ENCODE measurements at places on chromosomes 2 and 18. TPM values are rescaled to one million over a fixed set of nuclear protein-coding genes. Genes with fewer than 3 reads are reported as not detected.
A peak's percentile ranks its signal among the peaks of the same experiment; 100 is the strongest.

GRCh38 chr2:164066095-164066494 lies 330.3 kb upstream of the FIGN start:
- no peak for DNase-seq
- no peak overlapping the region for H3K27ac ChIP-seq
- no peaks in the 10 kb centered on the region for H3K4me1 ChIP-seq

DNA sequence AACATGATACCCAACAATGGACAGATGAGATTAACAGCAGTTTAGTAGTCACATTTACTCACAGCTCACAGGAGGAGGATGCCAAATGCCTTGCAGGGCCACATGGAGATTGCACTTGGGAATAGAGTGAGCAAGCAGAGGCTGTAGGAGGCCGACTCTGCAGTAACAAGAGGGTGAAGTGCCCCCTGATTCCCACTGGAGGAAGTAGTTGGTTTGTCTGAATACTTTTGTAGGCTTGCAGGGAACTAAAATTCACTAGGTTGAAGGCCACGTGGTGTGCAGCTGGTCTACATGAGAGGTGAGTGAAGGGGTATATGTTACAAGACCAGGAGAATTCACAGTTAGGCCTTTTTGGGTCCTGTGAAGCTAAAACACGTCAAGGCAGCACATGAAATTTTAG lies 419.3 kb upstream of the TNP1 start:
- no peaks in the 10 kb centered on the region for H3K36me3 ChIP-seq
- peaks cover 49% of the 10 kb centered on the region for H3K27me3 ChIP-seq
- no peak for DNase-seq

- no peak within 1 kb of the TSS for H3K27ac ChIP-seq
- H3K36me3 ChIP-seq: no peaks in the 10 kb centered on the region
- H3K27me3 ChIP-seq: peaks cover 30% of the 10 kb centered on the region
- peak; percentile 91 for DNase-seq
- peak within 1 kb of the TSS; percentile 91 for H3K4me3 ChIP-seq
These were observed at the start of gene DPYSL5 for GRCh38 chr2:26847655-26848335. Gene DPYSL5 (plus strand): TSS chr2:26848132. CDS start chr2:26898500, 50,368 bp downstream.

DNA sequence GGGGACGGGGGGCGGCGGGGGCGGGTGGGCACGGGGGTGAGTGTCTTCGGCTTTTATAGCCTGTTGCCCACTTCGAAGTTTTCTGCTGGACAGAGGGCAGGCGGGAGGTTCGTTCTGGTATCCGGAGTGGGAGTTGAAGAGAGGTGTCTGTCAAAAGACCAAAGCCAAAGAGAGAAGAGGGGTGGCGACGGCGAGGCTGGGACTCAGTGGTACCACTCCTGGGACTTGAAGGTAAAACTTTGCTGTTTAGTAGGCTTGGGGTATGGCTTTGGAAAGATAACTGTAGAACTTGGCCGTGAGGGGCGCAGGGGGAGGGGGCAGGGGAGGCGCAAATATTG lies 215.8 kb upstream of the DTNA start:
- H3K27ac ChIP-seq: no peak overlapping the region
- no peaks in the 10 kb centered on the region for H3K27me3 ChIP-seq
- peak overlapping the region; percentile 70 for H3K4me3 ChIP-seq
- H3K36me3 ChIP-seq: no peaks in the 10 kb centered on the region

GRCh38 chr2:23380562-23381065 lies 4.4 kb upstream of the KLHL29 start:
- DNase-seq: no peak
- H3K36me3 ChIP-seq: no peaks in the 10 kb centered on the region
- no peak overlapping the region for H3K27ac ChIP-seq
- no peak overlapping the region for H3K4me3 ChIP-seq
- no peaks in the 10 kb centered on the region for H3K4me1 ChIP-seq

DNA sequence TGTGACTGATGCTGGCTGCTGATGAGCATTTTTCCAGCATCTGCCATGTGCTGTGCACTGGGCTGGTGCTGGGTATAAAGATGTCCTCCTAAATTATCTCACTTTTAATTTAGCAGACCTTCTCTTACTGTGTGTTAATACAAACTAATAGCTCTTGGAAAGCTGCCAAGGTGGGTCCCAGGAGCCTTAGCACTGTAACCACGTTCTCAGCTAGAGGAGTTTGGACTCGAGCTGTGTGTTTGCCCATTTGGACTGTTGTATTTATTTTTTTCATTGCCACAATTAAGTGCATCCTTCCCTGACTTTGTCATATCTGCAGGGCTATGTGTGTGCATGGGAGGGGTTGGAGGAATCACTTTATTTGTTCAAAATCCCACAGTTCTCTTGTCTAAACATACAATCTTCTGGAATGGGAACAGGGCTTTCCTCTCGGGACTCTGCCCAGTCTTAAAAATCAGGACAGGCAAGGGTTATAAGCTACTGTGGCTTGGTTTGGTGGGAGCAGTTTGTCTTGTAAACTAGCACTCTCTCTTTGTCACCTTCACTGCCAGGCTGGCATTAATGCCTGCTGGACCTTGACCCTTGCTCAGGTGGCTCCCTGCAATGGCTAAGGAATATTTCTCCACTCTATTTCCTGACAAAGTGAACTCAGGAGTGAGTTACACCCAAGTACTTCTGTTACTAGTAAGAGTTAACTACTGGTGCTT lies 129.7 kb upstream of the MGAT5 start:
- H3K36me3 ChIP-seq: no peaks in the 10 kb centered on the region
- peaks cover 12% of the 10 kb centered on the region for H3K4me1 ChIP-seq
- DNase-seq: no peak

Gene HNRNPLL
- 69.3 TPM for total RNA-seq

Gene CTAGE1
- not detected for total RNA-seq

Gene TCF23
- not detected for total RNA-seq

Gene NGEF
- total RNA-seq: 3.2 TPM

DNA sequence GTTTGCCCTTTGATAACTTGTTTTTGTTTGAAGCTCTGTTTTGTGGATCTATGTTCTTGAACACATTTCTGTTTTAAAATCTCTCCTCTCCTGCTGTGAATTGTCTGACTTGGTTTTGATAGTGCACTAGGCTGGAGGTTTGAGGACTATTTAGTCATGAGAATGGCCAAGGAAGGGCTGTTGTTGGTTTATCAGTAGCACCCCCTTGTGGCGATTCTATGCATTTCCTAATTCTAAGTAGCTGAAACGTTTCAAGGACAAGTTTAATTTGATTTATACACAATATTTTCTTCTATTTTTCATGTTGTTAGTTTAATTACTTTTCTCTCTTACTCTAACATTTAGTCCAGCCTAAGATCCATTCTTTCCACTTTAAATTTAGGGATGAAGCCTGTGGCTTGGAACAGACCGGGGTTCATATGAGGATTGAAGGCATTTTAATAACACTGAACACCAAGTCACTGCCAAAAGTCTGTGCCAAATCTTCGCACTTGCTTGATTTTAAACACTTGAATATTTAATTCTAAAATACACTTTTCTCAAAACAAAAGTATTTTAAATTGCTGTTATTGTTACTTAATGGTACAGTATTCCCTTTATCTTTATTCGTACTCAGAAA lies 166.0 kb downstream of the SOCS6 start:
- H3K4me1 ChIP-seq: no peaks in the 10 kb centered on the region
- DNase-seq: no peak
- no peaks in the 10 kb centered on the region for H3K36me3 ChIP-seq
- H3K4me3 ChIP-seq: no peak overlapping the region

GRCh38 chr2:205700331-205701132 lies 18.2 kb downstream of the NRP2 start:
- no peak for DNase-seq
- no peak overlapping the region for H3K27ac ChIP-seq
- H3K4me3 ChIP-seq: no peak overlapping the region
- H3K4me1 ChIP-seq: peaks cover 11% of the 10 kb centered on the region
- no peaks in the 10 kb centered on the region for H3K27me3 ChIP-seq

GRCh38 chr2:231336700-231337099 lies 58.8 kb upstream of the B3GNT7 start:
- no peak for DNase-seq
- peaks cover 4% of the 10 kb centered on the region for H3K36me3 ChIP-seq
- H3K4me3 ChIP-seq: no peak overlapping the region

Gene ANKRD53
- total RNA-seq: 0.39 TPM

DNA sequence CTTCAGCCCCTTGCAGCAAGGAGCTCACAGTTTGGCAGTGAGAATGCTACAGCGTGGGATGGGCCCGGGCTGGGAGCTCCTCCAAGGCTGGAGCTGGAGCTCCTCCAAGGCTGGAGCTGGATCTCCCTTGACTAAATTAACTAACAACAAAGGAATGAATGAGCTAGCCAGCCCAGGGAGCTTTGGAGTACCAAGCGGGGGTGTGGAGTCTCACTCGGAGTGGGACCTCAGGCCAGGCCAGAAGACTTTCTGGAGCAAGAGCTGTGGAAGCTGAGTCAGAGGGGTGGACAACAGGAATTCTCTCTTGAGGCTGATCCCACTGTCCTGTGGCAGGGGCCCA lies 244.7 kb upstream of the HS6ST1 start:
- H3K27ac ChIP-seq: no peak overlapping the region
- H3K36me3 ChIP-seq: no peaks in the 10 kb centered on the region
- no peaks in the 10 kb centered on the region for H3K27me3 ChIP-seq
- no peak for DNase-seq
- H3K4me1 ChIP-seq: no peaks in the 10 kb centered on the region
- H3K4me3 ChIP-seq: no peak overlapping the region

Gene KLF11
- 6.4 TPM for total RNA-seq
